ENCODE measurements at places on chromosomes 12 and 14.

DNA sequence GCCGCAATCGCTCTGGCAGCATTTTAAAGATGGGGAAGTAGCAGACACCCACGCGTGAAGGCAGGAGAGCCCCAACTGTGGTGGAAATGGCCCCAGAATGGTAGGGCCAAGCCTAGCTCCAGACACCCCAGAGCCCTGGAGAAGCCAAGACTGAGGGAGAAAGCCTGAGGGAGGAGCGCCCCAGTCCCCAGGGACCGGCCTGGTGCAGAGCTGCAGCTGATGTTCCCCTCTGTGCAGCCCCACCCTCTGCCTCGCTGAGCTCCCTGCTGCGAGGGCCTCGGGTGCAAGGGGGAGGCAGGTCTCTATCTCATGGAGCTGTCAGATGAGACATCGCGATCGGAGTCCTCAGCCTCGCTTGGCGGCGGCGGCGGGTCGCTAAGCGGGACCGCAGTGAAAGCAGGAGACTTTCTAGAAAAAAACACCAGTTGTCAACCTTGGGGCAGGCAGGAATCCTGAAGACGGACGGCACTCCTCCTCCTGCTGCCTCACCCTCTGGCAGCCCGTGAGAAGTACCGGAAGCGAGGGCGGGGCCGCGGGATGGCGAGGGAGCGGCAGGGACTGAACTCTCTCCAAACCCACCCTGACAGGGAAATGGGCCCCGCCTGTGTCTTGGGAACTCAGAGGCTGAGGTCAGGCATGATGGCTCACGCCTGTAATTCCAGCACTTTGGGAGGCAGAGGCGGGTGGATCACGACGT, 6.0 kb downstream of the GAPDH start:
- DNase-seq: no peak

- DNase-seq: no peak
These were observed 10.7 kb downstream of the ERP29 start for GRCh38 chr12:112023759-112024396.

DNA sequence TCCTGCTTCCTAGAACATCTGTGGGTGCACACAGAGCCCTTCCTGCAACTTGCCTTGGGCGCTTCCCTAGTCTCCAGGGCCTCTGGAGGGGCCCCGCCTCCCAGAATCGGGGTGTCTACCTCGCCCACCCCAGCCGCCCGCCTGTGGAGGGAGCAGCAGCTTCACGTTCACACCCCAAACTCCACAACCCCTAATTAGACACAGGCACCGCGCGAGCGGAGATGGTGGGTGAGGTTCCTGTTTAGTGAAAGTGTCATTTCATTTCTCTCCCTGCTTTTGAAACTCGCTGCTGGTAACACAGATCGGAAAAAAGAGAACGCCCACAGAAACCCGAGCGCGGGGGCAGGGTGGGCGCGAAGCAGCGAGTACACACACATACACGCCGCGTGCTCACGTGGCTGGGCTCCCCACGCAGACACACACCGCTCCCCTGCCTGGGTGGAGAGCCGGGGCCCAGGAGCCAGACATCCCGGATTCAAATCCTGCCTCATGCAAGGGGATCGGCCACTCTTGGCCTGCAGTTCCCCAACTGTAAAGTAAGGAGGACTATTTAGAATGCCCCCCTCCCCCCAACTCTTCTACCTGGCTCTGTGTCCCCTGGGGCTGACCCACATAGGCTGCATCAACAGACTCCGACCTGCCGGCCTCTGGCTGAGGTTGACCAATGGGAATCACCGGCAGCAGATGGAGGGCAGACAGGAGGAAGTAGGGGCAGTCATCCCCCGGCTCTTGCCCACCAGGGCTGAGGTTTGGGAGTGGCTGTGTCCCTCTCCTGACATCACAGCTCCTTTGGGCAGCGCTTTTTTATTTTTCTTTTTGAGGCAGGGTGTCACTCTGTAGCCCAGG, 79.2 kb upstream of the NCOR2 start:
- DNase-seq: no peak

DNA sequence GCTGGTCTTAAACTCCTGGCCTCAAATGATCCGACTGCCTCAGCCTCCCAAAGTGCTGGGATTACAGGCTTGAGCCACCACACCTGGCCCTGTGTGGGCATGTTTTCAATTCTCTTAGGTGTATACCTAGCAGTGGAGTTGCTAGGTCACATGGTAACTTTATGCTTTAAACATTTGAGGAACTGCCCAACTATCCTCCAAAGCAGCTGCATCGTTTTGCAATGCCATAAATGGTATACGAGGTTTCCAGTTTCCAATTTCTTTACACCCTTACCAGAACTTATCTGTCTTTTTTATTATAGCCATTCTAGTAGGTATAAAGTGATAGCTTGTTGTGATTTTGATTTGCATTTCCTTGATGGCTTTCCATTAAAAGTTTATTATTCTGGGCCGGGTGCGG, 25.1 kb downstream of the RBMS2 start:
- no peak for DNase-seq

GRCh38 chr12:71270057-71270456, 112.3 kb upstream of the TSPAN8 start:
- no peak for DNase-seq

GRCh38 chr12:119178544-119179334, at the start of gene HSPB8:
Gene HSPB8 (plus strand): TSS chr12:119178931. CDS start chr12:119179313, 382 bp downstream.
- peak; percentile 54 for DNase-seq

DNA sequence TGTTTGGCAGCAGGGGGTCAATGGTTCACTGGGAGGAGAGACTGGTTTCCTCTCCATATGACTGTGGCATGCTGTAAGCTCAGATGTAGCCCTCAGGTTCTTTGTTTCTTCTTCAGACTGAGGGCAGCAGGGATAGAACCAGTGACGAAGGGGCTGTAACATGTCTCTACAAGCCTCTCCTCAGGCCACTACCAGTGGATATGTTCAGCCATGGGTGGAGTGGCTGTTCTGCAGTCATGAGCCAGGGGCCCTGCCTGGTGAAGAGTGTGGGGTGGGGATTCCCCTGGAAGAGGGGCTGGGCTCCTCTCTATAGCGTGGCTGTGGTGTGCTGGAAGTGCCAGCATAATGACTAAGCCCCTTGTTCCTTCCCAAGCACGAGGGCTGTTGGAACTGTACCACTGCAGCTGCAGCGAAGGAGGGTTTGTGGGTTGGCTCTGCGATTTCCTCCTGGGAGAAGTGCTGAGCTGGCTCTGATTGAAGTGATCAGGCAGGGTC, 55.8 kb downstream of the CMAS start:
- no peak for DNase-seq

DNA sequence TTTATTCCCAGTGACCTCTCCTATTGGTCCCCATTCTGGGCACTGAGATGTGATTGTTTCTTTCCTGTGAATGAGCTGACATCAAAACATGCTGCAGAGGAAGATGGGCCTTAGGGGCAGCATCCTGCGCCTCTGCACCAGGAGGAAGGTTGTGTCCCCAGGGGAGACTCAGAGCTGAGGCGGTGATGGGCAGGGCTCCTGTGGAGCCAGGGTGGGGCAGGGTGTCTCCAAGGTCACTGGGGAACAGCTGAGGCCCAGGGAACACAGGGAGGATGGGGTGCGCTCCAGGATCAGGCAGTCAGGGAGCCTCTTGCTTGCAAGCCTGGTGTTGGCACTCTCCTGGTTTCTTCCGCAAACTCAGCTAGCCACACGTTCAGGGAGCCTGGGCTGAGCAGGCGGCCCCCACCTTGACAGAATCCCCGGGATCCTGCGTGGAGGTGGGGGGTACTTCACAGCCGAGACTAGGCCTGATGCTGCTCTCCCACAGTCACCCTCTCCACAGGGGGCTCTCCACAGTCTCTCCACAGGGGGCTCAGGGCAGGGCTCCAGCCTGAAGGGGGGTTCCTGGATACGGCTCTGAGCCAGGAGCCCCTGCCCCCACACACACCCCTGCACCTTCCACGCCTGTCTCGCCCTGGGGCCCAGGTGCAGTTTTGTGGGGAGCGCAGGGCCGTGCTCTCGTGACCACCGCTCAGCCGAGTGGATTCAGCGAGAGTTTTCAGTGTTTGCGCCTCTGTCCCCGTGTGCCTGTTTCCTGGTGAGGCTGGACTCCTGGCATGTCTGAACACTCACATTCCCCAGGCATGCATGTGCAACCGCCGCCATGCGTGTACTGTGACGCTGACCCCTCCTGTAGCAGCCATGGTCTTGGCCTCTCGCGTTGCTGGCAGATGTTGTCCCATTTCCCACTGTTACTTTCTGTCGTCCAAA, 264.7 kb downstream of the SEC23A start:
- DNase-seq: no peak

DNA sequence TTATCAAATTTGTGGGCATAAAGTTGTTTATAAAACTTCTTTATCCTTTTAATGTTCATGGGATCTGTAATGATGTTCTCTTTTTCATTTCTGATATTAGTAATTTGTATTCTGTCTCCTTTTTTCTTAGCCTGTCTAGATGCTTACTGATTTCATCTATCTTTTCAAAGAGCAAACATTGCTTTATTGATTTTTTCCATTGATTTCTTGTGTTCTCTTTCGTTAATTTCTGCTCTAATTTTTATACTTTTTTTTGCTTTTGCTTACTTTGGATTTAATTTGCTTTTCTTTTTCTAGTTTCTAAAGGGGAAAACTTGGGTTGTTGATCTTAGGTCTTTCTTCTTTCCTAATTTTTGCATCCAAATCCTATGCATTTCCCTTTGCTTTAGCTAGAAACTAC, 42.5 kb downstream of the CRADD start:
- no peak for DNase-seq

GRCh38 chr12:108297895-108298760, 41.0 kb downstream of the CMKLR1 start:
- no peak for DNase-seq

DNA sequence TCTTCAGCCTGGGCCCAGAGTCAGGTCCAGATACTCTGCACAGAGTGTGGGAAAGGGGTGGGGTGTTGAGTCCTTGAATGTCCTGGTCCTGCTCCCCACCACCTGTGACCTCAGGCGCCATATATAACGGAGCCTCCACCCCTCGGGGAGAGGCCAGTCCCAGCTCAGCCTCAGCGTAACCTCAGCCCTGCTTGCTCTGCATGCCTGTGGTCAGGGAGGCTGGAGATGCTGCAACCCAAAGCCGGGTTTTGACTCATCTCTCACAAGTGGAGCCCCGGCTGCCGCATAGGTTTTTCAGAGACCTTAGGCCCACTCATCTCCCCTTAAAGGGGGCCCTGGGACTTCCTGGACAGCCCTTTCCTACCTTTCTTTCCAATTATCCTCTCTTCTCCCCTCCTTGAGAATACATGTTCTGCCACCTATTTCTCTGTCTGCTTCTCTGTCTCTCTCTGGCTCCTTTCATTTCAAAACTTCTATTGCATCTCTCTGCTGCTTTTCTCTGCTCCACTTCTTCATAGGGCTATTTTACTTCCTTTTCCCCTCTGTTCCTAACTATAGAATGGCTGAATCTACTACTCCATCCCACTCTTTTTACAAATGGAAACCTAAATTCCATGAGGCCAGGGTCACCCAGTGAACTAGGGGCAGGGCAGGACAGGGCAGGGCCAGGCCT, 1.2 kb downstream of the ITGB7 start:
- no peak for DNase-seq

GRCh38 chr14:104782808-104783139, 12.8 kb downstream of the AKT1 start:
- no peak for DNase-seq

- DNase-seq: no peak
These were observed 73.5 kb downstream of the BTG1 start for GRCh38 chr12:92072112-92072511.

DNA sequence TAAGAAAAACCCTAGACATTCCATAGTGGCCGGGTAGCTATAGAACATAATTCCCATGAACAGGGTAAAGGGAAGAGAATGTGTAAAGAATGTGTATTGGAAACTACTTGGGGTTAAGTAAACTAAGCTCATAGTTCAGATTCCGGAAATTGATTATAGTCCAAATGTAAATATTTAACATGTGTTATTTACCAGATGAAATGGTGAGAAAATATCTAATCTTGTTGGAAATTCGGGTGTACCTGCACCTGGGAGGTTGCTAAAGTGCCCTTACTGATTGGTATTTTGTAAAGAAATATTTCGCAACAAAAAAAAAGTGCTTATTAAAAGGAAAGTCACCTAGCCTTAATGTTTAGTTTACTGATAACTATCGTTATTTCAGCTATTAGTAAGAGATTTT, 14.4 kb downstream of the RASSF9 start:
- no peak for DNase-seq

GRCh38 chr14:85943192-85943591, 413.2 kb downstream of the FLRT2 start:
- DNase-seq: no peak

GRCh38 chr12:24467226-24467625, 481.7 kb downstream of the BCAT1 start:
- DNase-seq: no peak

- DNase-seq: peak; percentile 66
These were observed 34.2 kb upstream of the C14orf180 start for GRCh38 chr14:104545151-104545941.

- no peak for DNase-seq
These were observed 5.5 kb upstream of the HDAC7 start for GRCh38 chr12:47825173-47825639.

Data from DMS 273 treated with DMSO at 0.1 percent for 48 hours (cell line).